ENCODE measurements at places on chromosomes 1 and 21.

DNA sequence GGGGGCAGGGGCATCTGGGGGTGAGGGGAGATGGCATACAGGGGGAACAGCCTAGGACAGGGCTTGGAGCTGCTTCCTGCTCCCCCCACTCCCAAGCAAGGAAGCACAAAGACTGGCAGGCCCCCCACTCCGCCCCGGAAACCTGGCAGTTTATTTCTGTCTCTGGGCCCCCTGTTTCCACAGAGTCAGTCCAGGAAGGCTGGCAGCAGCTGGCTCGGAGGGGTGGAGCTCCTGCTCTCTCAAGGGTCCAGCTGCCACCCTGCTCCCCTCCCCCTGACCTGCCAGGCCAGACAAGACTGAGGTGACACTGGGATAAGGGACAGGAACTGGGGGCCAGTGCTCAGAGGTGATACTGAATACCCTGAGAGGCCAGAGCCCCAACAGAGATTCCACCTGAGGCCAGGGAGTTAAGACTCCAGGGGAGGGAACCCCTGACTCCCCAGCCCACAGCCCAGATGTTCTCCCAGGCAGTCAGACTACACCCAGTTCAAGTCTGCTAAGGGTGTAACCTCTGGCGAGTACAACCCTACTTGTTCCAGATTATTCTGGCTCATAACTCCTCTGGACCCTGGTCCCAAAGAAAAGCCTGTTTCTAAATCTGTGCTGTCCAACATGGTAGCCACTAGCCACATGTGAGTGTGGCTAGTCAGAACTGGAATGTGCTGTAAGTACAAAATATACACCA is 26.3 kb downstream of the AHDC1 start:
- DNase-seq = no peak

DNA sequence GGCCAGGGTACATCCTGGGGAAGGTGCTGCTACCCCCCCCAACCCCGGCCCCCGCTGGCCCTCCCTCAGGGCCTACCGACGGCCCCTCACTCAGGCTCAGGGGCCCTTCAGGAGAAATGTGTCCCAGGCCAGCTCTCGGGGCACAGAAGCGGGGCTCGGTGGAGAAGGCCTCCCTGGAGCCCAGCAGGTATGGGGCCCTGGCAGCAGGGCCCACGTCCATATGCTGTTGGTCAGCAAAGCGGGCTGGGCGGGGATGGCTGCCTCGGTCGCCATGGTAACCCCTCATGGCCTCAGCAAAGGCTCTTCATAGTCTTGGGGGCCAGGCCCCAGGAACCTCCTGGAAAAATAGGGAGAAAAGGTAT is 24.4 kb downstream of the DLGAP3 start:
- no peak for DNase-seq

GRCh38 chr21:43723648-43724047 is 4.7 kb downstream of the PDXK start:
- DNase-seq = no peak

DNA sequence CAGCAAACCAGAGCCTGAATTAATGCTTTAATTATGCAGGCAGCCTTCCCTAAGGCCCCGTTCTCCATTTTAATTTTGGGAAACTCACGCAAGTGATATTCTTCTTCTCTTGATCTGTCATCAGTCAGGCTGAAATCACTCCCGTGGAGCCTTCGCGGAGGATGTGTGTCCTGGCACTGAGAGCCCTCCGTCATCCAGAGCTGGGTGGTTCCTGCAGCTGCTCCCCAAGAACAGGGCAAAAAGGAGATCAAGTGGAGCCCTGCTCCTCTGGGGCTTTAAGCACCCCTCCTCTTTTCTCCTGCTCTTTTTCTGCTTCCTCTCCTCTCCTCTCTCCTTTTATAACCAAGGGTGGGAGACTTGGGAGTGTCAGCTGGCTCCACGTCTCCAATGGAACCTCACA is 133.2 kb upstream of the CACNA1E start:
- no peak for DNase-seq

DNA sequence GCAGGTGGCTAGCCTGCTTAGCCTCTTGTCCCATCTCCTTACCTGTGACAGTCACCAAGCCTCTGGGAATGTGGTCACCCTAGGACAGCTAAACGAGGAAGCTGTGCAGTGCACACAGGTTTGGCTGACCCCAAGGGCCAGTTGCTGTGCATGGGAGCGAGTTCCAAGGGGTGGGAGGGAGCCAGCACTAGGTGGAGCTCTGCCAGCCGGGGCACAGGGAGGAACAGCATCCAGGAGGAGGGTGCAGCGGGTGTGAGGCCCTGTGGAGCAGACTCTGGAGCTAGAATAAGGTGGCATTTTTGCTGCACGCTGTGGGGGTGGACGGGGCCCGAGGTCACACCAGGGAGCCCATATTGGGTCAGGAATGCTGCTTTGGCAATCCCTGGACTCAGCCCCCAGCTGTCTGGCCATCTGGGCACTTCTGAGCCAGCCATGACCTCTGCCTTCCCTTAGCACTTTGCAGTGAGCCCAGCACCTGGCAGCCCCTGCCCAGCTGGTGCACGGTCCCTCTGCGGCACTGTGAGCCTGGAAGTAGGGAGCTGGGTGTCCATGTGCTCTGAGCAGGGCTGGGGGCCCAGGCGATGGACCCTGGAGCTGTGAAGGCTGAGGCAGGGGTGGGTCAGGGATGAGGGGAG is 8.7 kb downstream of the PDXK start:
- DNase-seq = peak; percentile 28

DNA sequence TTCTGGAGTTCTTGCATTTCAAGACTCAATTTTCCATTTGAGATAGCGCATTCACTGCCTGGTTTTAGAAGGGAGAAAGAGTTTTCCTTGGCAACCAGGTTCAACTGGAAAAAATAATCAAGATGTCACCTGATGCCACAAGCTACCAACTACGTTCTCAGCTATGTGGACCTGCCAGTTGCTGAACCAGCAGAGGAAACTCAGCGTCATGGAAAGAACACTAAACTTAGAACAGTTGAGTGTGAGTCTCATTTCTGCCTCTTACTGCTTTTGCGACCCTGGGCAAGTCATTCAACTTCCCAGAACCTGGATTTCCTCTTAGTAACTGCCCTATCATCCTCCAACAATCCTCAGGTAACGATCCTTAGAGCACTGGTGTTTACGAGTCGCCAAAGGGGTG is 373.0 kb upstream of the ESRRG start:
- no peak for DNase-seq

DNA sequence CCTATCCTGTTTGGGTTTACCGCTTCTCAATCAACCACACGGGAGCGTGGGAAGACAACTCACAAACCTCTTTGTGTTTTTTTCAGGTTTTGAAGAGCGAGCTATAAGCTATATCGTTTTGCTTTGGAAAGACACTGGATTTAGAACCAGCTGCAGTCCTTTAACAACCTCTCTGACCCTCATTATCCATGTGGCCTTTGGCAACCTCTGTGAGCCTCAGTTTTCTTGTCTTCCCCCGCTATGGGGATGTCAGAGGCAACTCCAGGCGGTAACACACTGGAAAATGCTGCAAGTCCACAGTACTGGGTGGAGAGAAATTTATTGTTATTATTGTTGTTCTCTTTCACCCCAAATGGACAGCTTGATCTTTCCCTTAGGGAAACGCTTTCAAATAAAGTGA is 100.0 kb downstream of the ETS2 start:
- no peak for DNase-seq

GRCh38 chr1:248697907-248698306 is 4.7 kb downstream of the OR14I1 start:
- DNase-seq = no peak

DNA sequence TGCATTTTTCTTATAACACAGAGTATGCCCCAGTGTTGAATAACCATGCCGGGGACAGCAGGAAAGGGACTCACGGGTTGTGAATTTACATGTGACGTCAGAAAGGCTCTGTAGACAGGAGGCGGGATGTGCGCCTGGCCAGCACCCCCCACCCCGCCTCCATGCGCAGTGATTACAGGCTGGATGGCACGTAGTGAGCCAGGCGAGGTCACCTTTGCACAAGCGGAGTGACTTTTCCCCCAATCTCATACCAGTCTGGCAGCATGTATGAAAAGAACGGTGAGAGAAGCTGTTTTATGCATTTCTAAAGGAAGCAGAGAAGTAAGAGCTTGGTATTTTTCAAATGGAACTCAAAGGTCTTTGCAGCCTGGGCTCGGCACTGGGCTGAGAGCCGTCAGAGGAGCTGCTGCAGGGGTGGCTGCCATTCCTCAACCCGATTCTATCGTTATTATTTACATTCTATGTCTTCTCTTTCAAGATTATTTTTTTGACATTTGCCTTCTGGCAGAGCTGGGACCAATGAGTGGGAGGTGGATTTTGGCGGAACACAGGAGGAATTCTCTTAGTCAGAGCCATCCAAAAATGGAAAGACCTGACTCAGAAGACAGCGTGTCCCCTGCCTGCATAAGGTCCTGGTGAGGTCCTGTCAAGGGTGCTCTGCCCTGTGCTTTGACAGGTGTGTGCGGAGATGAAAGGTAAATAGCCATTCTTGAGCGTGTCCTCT is 115.6 kb upstream of the SLC45A1 start:
- no peak for DNase-seq

DNA sequence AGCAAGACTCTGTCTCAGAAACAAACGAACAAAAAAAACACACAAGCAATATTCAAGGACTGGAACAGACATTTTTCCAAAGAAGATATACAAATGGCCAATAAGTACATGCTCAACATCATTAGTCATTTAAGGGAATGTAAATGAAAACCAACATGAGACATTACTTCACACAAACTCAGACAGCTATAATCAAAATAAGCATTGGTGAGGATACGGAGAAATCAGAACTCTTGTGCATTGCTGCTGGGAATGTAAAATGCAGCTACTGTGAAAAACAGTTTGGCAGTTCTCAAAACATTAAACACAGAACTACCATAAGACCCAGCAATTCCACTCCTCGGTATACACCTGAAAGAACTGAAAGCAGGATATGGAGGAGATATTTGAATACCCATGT is 15.4 kb downstream of the NOL9 start:
- DNase-seq = no peak

DNA sequence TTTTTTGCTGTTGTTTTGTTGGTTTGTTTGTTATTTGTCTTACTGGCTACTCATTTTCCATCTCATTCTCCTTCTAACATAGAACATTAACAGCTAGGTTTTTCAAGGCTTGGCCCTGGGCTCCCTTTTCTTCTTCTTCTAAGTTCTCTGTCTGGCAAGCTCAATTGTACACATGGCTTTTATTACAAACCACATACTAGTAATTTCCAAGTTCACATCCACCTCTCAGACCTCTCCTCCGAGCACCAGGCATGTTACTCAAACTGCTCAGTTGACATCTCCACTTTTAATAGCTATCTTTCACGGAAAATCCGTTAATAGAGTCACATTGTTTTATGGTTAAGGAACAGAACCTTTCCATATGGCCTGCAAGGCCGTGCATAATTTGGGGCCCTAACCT is 736.9 kb upstream of the ADAMTS5 start:
- no peak for DNase-seq

DNA sequence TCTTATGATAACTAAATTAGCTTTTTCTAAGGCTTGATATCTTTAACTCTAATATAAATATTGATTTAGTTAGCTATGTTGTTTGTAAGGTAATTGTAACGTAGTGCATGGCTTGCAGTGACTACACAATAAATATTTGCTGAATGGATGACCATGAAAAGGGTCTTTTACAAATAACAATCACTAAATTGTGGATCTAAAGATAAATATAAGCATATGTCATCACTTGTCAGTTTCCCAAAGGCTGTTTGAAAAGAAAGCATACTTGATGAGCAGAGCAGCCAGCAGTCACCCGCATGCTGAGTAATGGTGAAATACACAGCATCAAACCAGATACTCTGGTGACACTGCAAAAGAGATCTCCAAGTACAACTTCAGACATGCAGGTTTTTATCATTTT is 92.5 kb upstream of the FMN2 start:
- DNase-seq = no peak

- DNase-seq = peak; percentile 19
Observed at GRCh38 chr1:11740258-11741192, 4.6 kb downstream of the AGTRAP start.

DNA sequence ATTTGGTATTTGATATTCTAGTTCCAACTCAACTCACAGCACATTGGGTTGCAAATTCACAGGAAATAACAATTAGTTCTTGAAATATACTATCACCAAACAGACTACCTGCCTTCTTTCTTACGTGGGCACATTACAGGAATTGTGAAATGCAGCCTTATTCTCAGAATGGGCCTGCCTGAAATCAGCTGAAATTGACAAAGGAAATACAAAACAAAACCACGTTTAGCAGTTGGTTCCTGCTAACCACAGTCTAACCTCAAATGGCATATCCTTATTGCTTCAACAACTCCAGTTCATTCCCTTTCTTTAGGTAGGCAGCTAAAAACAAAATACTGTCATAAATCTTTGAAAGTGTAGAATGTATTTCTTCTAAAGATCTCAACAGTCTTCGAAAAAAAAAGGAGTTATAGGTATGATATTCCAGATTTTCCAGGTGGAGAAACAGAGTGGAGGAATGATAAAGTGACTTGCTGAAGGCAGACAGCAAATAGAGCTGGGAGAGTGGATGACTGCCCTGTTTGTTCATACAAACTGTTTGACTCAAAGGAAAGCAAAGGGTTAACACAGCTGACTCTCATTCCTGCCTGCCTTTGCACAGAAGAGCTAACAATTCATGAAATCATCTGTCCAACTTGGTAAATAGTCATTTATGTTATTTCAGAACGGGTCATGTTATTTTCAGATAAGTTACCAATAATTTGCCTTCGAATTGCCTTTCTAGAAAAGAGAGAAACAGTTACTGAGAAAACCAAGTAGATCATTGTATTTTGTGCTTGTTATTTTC is 1.6 kb upstream of the GREM2 start:
- no peak for DNase-seq

- no peak for DNase-seq
Observed at GRCh38 chr1:150765296-150765976, at the start of gene CTSS. CTSS (minus strand) TSS chr1:150765778; CDS start chr1:150764763, 1,015 bp downstream.

- peak; percentile 62 for DNase-seq
Observed at GRCh38 chr1:17274186-17275170, 25.6 kb downstream of the PADI3 start.

DNA sequence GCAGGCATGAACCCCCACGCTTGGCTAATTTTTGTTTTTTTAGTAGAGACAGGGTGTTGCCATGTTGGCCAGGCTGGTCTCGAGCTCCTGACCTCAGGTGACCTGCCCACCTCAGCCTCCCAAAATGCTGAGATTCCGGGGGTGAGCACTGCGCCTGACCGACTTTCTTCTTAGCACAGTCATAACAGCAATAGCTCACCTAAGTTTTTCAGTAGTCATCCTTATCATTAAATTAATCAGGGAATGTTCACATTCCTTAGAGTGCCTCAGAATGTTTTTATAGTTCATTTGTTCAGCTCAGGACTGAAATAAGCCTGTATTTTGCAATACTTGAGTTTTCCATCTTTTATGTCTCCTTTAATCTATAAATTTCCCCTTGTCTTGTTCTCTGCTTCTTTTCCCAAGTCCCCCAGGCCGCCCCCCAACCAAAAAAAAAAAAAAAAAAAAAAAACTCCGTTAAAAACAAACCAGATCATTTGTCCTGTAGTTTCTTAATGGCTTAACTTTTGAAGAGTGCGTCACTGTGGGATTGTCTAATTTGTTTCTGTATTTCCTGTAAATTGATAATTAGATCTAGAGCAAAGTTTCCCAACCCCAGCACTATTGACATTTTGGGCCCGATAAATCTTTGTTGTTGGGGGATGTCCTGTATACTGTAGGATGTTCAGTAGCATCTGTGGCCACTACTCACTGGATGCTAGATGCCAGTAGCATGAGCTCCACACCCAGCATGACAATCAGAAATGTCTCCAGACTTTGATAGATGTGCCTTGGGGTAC is 120.7 kb downstream of the ITSN1 start:
- no peak for DNase-seq
